ENCODE measurements at places on chromosomes 16 and 17. TPM values are rescaled to one million over a fixed set of nuclear protein-coding genes. Genes with fewer than 3 reads are reported as not detected.

Gene DPEP1
- not detected for total RNA-seq

Gene CACNA1H
- 0.32 TPM for total RNA-seq

Gene SEPTIN12
- not detected for total RNA-seq

Gene PPY
- total RNA-seq = not detected

Gene RCVRN
- total RNA-seq = not detected

Gene ETV4
- total RNA-seq = 1.2 TPM

Gene PIRT
- total RNA-seq = not detected

Gene LRRC75A
- total RNA-seq = 1.8 TPM
